H1 (cell line): ENCODE measurements at places on chromosomes 1 and 21. TPM values are rescaled to one million over a fixed set of nuclear protein-coding genes. Genes with fewer than 3 reads are reported as not detected.

GRCh38 chr1:118461154-118461553 lies 276.1 kb upstream of the SPAG17 start:
- no peak for DNase-seq

GRCh38 chr21:29637134-29637533 lies 302.7 kb downstream of the GRIK1 start:
- DNase-seq: no peak

GRCh38 chr1:174160603-174161002 lies 1.3 kb downstream of the RABGAP1L start:
- DNase-seq: no peak

DNA sequence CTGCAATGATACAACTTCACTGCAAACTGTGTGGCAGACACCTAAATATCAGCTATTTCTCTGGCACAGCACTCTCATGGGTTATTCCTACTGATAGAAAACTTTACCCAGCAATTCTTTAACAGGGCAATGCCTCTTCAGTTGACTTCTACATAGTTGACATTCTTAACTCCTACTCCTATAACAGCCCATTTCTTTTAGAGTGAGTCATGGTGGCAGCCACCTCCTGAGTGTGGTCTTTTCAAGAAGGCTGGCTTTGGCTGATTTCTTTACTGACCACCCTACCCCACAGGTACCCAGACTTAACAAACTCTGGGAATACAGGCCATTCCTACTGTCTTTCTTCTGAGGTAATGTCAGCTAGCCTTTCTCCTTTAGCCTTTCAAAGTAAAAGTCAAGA lies 805.8 kb upstream of the ADGRL2 start:
- DNase-seq: no peak

INAVA gene
- 43.4 and 46.8 TPM in 2 replicates for total RNA-seq

PKLR gene
- total RNA-seq: 2.3 and 2.4 TPM in 2 replicates

CD5L gene
- not detected in 2 replicates for total RNA-seq

DNA sequence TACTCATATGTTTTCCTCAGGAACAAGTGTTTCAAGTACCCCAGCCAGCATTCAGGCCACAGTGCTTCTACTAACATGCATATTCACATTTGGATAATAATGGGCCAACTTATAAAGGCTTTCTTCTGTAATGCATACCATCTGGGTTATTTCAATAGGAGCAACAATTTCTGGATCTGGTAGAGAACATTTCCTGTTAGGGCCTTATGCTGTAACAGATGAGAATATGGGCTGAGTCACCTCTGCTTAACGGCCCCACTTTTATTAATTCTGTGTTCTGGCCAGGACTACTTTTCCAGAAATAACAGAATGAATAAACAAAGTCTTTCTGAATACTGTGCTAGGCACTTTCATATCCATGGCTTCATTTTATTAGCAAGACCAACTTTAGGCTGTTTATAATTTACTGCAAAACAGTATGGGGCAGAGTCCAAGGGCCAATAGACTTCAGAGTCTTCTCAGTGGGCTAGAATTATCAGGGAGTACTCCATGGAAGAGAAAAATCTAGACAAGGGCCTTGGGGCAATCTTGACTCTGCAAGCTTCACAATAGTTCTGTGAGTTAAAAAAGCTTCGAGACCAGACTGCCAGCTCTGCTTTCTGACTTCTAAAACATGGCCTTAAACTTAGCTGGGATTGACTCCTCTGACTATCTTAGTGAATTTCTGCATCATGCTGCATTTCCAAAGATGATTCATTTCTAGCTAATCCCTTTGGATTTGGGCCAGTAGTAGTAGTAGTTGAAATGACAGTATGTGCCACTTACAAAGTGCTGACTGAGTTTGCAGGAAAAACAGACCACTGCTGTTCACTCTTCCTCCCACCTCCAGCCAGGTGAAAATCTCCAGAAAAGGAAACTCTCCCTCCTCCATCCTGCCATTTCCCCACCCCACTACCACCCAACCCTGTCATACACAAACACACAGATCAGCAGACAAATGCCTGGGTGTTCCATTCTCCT lies 8.2 kb upstream of the SSX2IP start:
- DNase-seq: no peak

GRCh38 chr1:210754878-210755665 lies 378.9 kb downstream of the KCNH1 start:
- DNase-seq: no peak

- DNase-seq: no peak
Measured at GRCh38 chr1:154495496-154496273, 6.3 kb upstream of the TDRD10 start.

DNA sequence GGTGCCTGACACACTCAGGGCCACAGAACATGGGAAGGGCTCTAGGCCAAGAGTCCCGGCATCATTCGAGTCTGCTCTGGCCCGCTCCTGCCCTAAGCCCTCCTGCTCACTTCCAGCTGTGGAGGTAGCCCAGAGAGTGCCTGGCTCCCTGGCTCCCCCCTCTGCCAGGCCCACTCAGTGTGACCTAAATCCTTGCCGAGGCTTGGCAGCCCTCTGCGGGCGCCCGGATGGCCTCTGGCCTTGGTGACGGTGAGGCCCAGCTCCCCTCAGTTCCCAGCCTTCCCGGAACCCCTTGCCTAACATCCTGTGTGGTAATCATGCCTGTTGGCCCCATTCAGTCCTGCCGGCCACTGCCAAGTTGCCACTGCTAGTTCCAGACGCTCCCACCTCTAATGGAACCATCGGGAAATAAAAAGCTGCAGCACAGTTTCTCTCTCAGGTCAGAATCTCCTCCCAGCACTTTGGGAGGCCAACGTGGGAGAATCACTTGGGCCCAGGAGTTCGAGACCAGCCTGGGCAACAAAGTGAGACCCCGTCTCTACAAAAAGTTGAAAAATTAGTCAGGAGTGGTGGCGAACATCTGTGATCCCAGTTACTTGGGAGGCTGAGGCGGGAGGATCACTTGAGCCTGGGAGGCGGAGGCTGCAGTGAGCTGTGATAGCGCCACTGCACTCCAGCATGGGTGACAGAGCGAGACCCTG lies 1.2 kb upstream of the H6PD start:
- no peak for DNase-seq

PTPRU gene
- total RNA-seq: 41.8 and 55.3 TPM in 2 replicates

DNA sequence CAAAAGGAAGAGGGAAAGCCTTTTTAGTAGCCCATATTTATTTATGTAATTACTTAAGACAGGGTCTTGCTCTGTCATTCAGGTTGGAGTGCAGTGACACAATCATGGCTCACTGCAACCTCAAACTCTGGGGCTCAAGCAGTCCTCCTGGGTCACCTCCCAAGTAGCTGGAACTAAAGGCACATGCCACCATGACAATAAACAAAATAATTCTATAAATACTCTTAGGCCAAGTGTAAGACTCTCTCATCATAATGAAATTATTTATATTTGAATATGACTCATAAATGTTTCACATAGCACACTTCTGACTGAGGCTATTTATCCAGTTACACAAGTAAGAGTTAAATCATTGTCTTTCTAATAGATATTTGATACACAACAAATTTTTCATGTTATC lies 314.7 kb downstream of the AMY1C start:
- no peak for DNase-seq

GRCh38 chr1:26593385-26593784 lies 63.8 kb downstream of the RPS6KA1 start:
- DNase-seq: no peak

GRCh38 chr1:151864411-151864810 lies 10.9 kb upstream of the THEM5 start:
- DNase-seq: no peak

DNA sequence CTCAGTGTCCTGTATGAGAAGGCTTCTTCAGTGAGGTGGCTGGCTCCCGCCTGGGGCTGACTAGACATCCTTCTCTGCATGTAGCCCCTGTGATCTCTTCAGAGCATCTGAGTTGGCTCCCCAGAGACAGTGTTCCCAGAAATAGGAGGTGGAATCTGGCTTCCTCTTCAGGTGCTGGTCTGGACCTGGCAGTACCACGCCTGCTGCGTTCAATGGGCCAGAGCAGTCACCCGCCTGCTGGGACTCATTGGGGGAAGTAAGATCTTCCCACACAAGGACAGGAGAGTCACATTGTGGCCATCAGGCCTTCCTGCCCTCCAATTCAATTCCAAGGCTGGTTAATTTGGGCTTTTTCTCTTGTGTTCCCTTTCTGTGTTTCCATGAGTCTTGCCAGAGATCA lies 51.0 kb downstream of the ADARB1 start:
- DNase-seq: no peak

DNA sequence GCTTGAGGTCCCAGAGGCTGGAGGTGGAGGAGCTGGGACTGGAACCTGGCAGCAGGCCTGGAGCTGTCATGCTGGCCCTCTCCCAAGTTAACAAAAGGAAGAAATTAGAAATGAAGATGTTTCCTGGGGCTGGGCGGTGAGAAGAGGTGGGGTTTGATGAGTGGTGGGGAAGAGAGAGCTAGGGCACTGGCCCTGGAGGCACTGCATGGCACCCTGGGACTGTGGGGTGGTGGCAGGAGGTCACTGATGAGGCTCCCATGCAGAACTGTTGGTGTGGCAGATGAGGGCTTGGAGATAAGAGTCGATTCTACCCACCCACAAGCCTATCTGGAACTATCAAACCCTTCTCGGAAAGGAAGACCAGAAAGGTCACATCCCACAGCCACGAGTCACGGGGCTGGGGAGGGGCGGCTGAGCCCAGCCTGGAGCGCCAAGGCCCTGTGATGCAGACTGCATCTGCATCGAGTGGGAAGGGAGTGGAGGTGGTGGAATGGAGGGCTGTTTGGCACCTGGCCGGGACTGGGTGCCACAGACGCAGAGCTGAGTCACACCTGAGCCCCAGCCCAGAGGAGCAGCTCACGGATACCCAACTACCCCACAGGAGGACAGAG lies 29.4 kb downstream of the MRPL37 start:
- no peak for DNase-seq

DNA sequence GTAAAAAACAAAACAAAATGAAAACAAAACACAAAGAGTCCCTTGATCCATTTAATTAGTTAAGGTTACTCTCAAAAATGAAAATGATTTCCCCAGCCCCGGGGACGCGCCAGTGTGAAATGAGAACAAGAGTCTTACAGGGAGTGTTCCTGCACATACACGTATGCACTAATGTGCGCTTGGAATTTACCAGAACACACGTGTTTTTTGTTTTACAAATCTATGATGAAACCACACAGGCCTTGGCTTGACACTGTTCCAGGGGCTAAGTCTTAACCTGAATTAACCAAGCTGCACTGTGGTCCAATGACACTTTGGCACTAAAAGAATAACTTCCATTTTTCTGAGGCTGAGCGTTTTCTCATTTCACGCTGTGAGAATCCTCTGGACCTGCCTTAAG lies 63.7 kb downstream of the SLC45A1 start:
- DNase-seq: no peak
